ENCODE measurements at places on chromosomes 2 and 18.

DNA sequence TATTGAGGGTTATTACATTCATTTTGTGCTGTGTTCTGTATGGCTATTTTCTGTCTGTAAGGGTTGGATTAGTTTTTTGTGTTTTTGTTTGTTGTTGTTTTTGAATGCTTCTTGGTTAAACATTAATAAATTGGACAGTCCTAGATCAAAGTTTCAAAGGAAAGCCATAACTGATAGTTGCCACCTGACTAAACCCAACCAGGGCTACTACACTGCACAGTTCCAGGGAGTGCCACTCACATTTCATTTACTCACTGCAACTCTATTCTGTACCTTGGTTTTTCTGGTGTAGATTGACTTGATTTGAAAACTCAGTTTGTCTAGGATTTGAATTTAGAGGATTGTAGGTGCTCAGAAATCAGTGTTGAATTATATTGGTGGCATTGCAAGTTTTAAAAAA, 6.4 kb downstream of the MYL12B start:
- no peak for DNase-seq

- DNase-seq = no peak
Observed at GRCh38 chr18:33951031-33951430, 273.7 kb downstream of the NOL4 start.

DNA sequence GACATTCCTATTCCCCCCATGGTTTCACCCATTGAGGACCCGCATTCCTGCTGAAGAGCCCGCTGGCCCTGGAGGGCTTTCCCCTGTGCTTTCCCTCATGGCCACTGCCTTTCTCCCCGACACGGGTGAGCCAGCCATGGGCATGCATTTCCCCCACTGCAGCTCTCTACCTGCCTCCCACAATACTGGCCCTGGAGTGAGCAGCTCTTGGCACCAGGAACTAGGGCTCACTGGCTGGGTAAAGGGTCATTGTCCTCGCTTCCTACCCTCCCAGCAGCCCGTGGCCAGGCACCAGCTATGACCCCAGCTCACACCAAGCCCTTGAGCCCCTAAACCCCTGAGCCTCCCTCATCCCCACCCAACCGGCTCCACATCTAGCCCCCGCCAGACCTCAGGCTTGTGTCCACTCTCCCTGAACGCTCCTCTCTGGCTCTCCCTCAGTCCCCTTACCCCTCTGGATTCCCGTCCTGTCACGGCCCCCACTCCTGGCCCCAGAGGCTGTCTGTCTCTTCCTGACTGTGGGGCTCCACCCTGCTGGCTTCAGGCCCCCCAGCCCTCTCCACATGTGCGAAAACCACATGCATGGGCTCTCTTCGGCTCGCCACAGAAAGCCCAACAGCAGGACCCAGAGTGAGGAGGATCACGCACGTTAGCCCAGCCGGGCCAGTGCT, 199.8 kb downstream of the ZFP36L2 start:
- no peak for DNase-seq

DNA sequence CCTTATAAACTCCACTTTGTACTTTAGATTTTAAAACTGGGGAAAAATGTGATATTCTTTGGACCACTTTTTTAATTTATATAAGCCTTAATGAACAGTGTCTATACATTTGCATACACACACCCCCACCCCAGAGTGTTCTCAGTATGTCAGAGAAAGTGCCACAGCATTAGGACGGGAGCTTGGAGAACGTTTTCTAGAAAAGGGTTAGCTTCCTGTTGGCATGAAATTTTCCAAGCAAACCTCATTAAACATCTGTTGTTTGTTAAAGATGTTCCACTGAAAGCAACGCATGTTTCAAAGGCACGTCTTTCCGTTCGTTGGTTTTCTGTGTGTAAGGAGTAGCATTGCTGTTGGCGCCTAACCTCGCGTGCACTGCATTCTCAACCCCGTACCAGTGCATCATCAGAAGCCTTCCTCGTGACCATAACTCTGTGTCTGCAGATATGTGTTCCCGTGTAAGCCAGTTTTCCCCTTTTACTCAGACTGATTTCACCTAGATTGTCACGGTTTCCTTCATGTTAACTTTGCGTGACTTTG, 228.5 kb downstream of the ALPK2 start:
- DNase-seq = no peak

DNA sequence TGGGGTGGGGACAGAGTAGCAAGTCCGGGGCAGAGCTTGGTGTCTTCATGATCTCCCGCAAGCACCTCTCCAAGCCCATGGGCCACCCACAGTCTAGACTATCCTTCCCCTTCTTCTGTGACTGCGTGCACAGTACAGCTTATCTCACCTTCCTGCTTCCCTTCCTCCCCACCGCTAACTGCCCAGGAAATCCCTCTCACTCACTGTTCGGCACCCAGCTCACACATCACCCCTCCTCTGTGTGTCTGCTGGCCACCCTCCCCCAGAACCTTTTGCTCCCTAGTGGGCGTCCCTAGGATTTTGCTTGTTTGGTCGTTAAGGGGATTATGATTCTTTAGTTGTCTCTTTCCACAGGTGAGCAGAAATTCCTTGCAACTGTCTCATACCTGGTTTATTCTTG, 31.5 kb upstream of the SMAD7 start:
- DNase-seq = no peak

DNA sequence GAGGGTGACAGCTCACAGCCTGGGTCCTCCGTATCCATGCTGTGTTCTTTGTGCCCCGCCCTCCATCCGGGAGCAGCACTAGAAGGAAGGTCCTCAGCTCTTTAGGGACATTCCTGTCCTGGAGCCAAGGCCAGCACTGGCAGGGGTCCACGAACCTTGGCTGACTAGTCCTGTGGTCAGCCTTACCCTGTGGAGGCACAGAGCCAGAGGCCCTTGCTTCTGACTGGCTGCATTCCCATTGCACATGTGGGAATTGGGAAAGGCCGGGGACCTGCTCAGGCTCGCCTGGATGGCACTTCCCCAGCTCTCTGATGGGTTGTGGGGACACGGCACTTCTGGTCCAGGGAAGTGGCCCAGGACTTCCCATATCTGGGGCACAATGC, 24.9 kb upstream of the RHOB start:
- no peak for DNase-seq

- DNase-seq = no peak
Observed at GRCh38 chr2:75920859-75921551, 210.3 kb upstream of the GCFC2 start.

DNA sequence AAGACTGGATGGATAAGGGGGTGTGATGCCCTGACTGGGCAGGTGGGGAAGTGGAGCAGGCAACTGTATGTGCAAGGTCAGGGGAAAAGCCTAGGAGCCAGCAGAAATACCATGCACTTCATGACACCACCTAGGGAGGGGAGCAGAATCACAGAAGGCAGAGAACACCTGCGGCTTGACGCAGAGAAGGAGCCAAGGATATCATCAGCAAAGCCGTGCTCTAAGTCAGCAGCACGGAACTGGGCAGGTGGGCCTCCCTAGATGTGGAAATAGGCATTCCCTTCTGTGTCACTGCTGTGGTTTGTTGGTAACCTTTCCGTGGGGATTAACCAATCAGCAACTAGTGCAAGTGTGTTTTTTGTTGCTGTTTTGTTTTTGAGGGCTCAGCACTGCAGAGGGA, 41.3 kb downstream of the HDLBP start:
- DNase-seq = no peak

DNA sequence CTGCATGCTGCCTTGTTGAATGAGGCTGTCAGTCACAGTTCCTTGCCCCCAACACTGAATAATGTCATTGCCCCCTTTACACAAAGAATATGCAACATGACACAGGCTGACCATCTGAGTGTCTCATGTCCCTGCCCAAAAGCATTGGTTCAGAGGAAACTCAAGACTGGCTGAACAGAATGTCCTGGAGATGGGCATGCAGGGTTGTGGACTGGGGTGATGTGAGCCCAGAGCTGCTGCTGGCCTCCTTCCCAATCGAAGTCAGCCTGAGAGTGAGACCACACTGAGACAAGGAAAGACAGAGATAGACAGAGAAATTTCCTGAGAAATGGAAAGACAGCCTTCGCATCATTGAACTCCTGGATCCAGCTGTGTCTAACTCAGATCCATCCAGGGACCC, 110.1 kb downstream of the PID1 start:
- DNase-seq = no peak

DNA sequence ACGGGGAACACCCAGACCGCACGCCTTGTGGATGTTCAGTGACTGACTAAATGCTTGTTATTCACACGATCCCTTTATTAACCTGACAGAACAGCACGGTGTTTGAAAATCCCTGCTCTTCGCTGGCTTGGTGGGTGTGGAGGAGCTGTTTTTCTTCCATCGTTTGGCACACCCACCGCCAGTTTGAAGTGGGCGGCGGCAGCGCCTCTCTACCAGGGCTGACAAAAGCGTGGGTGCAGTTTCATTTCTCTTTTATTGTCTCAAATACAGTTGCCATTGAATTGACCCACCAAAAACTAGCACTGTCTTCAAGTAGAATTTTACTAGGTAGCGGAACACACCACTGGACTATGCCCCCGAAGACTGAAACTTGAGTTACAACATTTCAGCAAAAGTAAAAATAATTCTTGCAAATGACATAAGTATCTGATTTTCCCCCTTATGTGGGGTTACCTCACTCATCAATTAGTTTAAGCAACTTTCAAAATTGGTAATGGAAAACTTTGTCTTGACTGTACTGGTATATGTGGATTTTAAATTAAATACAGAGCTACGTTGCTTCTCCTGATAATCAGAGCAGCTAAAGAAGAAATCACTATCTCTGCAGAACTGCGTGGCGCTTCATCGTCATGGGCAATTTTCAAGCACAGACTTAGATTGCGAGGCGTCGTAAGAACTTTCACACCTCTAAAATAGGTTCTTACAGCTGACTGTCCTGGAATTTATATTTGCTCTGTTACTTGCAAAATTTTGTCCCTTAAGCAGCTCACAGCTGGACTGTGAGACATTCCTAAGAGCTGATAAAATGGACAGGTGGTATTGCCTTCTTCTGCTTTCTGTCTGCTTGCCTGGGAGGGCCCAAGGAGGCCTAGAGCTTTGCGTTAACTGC, 60.9 kb downstream of the LDLRAD4 start:
- DNase-seq = no peak

DNA sequence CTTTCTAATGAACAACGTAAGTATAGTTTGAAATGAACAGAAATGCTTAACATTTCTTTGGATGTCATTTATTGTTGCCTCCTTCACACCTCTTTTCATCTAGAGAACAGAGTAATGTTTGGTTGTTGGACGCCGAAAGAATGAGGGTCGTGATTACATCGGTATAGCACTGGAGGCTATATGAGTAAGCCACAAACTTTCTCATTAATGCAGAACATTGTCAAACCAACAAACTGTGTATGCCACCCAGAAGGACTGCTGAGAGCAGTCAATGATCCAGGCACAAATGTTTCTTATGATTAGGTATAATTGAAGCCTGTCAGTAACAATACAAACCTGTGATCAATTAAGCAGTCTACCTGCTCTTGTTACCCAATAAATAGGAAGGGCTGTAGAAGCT, 1494.7 kb upstream of the NXPH2 start:
- DNase-seq = no peak

DNA sequence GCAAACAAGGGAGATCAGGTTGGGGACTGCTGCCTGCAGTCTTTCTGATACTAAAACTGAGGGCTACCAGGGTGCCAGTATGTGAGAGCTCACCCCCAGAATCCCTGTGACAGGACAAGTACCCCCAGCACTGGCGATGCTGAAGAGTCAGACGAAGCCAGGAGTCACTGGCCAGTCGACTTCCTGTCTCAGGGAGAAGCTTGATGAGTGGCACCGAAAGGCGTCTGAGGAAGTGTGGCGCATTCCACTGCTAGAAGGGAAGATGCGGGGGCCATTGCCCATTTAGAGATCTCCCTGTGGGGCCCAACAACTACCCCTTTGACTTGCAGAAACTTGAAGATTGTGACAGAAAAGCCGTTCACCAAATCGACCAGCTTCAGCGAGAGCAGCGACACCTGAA, 22.0 kb downstream of the MXD1 start:
- no peak for DNase-seq

DNA sequence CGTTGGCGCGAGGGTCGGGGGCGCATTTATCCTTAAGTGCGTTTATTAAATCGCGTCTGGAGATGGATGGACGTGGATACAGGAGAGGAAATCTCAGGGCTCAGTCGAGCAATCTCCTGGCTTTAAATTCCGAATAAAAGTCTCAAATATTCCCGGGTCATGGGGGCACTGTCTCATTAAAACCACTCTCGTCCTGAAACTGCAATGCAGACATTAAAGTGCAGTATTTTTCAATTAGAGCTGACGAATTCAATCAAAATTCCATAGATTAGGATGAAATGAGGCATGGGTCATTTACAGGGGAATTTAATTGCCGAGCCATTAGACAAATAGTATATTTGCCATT, 10.7 kb upstream of the GBX2 start:
- DNase-seq = no peak

GRCh38 chr2:216117561-216118340, 8.6 kb downstream of the XRCC5 start:
- DNase-seq = no peak

DNA sequence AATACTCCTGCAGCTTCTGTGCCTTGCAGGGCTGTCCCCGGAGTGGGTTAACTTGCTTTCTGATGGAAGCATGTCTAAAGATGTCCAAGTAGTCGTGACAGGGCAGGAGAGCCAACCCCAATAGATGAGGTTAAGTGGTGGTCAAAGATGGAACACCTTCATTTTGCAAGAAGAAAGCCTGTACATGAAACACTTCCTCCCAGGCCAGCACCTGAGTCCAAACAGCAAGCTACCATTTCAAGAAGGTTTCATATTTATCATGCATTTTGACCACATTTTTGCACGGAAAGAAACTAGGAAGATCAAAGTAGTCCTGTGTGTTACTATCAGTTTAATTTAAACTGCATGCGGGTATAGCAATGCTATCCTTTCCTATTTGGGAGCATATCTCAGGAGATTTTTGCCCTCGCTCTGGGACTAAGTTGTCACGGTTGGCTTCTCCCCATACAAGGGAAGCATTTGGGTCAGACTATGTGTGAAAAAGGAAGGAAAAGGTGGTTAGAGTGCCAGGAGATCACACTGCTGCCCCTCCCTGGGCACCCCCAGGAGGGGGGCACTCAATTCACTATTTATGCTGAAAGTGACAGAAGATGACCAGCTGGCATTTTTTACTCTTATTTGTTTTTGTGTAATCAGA, 187.6 kb downstream of the ZNF521 start:
- DNase-seq = no peak

DNA sequence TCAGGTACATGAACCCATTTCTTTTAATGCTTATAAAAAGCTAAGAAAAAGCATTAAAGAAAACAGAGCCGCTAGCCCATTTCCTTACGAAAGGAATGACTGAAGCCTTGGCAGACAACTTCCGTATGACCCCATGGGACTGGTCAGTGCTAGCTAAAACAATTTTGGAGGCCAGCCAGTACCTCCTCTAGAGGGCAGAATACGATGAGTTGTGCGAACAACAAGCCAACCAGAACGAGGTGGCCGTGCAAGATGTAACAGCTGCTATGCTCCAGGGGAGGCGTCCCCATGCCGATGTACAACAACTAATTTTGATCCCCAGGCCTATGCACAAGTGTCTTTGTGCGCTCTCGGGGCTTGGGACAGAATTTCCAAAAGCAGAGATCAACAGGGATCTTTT, 16.7 kb downstream of the MAP3K2 start:
- DNase-seq = no peak

GRCh38 chr2:224308272-224308911, 93.5 kb downstream of the FAM124B start:
- DNase-seq = no peak
